ENCODE measurements at places on chromosomes 5 and 9.

- peak; percentile 77 for DNase-seq
Measured at GRCh38 chr5:128579093-128579492, 41.0 kb upstream of the FBN2 start.

GRCh38 chr5:157188270-157188669, 7.6 kb downstream of the ITK start:
- no peak for DNase-seq

- DNase-seq = no peak
Measured at GRCh38 chr5:34616651-34617050, 39.5 kb upstream of the RAI14 start.

DNA sequence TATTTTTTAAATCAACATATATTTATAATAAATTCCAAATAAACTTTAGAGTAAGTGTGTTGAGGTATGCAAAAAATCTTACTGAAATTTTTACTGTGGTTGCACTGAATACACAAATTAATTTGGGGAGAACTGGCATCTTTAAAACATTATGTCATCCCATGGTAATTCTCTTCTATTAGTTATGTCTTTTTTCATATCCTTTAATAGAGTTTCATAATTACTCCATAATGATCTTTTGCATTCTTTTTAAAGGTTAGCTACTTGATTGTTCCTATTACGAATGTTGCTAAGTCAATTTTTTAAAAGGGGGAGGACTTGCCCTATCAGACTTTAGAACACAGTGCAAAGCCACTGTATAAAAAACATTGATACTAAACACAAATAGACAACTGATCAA, 26.8 kb downstream of the SSBP2 start:
- DNase-seq = no peak

GRCh38 chr5:95934207-95934804, 27.3 kb downstream of the ELL2 start:
- no peak for DNase-seq

DNA sequence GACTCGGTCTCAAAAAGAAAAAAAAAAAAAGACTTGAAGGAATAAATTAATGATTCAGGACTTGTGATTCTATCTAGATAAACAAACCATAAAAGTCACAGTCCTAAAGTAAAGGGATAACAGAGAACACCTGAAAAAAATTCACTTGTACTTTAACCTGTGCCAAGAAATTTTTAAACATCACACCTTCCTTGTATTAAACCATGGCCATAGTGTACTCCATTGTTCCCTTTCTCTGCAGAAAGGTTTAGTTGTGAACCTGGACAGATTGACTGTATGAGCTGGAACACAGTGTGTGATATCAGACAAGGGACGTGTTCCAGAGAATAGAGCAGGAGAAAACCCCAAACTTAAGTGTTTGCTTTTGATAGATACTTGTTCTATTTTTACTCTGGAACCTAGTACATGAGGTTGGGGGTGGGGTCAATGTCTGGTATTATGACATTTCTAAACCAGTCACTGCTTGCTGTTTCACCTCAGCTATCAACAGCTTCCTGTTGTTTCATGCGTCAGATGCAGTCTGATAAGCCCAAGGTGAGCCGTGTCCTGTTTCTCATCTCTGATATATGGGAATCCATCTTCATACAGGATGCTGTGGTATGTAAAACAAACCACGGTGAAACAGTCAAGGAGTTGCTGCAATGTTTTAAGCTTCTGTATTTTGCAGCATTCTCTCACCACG, 62.5 kb upstream of the ITGA1 start:
- DNase-seq = peak; percentile 22

GRCh38 chr5:133360693-133361472, 251.5 kb downstream of the FSTL4 start:
- DNase-seq = no peak

DNA sequence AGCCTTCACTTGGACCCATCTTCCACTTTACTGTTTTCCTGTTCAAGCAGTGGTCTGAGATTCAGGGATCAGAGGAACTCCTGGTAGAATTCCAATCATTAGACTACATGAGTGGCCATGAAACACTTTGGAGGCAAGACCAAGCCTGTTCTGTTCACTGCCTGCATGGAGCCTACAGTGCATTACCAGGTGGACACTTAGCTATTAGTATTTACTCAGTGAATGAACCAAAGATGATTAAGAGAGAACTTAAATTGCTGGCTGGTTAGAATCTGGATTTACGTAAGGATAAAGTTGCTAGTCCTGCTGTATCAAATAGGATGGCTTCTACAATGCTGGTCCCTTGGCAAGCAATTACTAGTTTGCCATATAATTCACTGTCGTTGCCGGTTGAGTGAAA, 245.5 kb downstream of the ARRDC3 start:
- no peak for DNase-seq

- DNase-seq = no peak
Measured at GRCh38 chr9:74804018-74804385, 83.7 kb downstream of the TRPM6 start.

GRCh38 chr5:103793595-103794182, 231.1 kb upstream of the NUDT12 start:
- no peak for DNase-seq

DNA sequence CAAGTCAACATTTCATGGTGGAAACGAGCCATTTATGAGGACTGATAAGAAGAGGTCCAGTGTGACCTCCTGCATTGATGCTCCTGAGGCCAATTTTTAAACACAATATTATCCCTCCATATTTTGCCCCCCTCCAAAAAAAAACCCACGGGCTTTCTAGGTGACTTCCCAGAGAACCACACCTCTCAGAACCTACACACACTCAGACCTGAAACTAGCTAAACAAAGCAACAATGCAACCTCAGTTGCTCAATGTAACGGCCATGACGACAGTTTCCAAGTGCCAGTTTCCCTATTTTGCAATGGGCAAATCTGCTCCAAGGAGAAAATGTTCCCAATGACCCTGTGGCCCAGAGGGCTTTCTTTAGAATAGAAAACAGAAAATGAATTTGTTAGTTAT, 3.5 kb downstream of the NRG2 start:
- no peak for DNase-seq

- no peak for DNase-seq
Measured at GRCh38 chr5:16437977-16438376, 27.6 kb downstream of the ZNF622 start.

- DNase-seq = no peak
Measured at GRCh38 chr5:177049285-177049684, 26.8 kb downstream of the ZNF346 start.

GRCh38 chr9:81855538-81855937, 72.7 kb upstream of the SPATA31D4 start:
- DNase-seq = no peak

DNA sequence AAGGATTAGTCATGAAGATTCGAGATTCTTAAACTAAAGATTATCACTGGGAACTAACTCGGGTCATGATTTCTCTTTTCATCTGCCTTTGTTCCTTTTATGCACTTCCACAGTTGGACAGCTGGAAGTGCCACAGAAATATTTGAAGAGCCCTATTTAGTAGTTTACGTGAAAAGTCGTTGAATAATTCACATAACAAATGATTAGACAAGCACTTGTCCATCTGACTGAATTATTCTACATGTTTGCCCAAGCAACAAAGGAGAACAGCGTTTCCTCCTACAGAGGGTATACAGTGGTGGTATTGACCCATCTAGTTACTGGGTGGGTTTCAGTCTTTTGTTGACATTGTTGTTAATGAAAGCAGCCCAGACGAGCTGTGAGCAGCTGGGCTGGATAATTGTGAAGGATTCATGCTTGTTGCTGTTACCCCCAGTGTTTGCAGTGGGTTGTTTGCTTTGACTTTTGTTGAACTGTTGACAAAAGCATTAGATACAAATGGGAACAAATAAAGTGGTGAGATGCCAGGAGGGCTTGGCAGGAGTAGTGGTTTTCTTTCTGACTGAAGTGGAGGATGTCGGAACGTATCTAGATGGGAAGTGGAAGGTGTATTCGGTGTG, 96.2 kb downstream of the TLE4 start:
- peak; percentile 42 for DNase-seq

GRCh38 chr5:375336-375920, 53.9 kb downstream of the AHRR start:
- DNase-seq = no peak

DNA sequence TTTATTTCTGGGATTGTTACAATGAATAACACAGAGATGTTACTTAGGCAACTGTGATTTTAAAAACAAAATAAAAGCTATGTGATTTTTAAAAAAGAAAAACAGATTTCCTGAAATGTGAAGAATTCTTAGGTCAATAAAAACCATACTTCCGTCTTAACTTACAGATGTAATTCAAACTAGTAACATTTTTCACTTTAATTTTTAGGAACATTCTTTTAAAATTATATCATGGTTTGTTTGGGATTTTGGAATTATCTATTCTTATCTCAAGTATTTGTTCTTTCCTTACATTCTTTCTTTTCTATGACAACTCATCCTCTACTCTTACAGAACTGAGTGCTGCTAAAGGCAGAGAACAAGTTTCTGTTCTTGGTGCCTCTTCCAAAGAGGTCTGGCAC, 159.5 kb downstream of the RAPGEF6 start:
- peak; percentile 17 for DNase-seq

DNA sequence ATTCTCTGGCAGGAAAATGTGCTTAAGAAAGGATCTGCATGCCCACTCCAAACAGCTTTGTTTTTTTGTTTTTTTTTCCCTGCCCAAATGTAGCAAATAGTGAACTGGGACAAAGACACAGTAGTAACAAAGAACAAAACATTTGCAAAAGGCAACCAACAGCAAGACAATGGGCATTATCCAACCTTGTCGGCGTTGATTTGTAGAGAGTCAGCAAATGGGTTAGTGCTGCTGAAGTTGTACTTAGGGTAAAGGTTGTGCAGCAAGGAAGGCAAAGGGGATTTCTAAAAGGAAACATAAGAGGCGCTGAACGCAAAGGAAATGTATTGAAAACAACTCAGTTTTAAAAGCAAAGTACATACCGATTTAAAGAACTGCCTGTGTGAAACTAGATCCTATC, 136.2 kb downstream of the MPDZ start:
- no peak for DNase-seq

- DNase-seq = no peak
Measured at GRCh38 chr9:37998881-37999587, 70.0 kb downstream of the SHB start.

- no peak for DNase-seq
Measured at GRCh38 chr9:75889977-75890471, 449 bp upstream of the PCSK5 start.

- no peak for DNase-seq
Measured at GRCh38 chr9:69397384-69398214, 72.6 kb downstream of the ENTREP1 start.

- DNase-seq = no peak
Measured at GRCh38 chr9:100700689-100701318, 122.9 kb downstream of the CAVIN4 start.

GRCh38 chr5:102801371-102801770, 46.3 kb downstream of the PAM start:
- no peak for DNase-seq

DNA sequence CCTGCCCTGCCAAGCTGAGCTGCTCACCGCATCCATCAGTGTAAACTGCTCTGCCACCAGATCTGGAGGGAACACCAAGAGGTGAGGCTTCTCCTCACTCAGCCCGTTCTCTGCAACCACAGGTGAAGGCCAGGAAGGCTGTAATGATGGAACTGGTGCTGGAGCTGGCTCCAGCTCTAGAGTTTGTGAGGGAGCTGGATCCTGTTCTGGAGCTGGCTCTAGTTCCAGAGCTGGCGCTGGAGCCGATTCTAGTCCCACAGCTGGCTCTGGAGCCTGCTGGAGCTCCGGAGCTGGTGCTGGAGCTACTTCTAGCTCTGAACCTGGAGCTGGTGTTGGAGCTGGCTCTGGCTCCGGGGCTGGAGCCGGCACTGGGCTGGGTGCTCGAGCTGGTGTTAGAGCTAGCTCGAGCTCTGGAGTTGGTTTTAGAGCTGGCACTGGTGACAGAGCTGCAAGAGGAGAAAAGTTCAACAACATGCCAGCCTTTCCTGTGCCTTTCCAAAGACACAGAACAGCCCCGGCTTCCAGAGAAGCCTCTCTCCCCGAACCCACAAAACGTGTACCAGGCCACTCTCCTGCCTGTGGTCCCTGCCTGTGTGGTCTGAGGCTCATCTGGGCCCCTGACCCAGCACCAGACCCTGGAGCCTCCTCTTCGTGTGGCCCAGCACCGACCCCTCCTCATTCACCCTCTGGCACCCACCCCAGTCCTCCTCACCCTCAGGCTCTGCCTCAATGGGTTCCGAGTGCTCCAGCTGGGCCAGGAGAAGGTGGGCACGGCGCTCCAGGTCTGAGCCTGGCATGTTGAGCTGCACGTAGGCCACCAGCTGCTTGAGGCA, 12.9 kb downstream of the RALGDS start:
- DNase-seq = no peak

GRCh38 chr9:3760031-3760430, 234.2 kb upstream of the RFX3 start:
- no peak for DNase-seq

- DNase-seq = no peak
Measured at GRCh38 chr5:38823503-38823902, 22.3 kb upstream of the OSMR start.

- DNase-seq = peak; percentile 26
Measured at GRCh38 chr9:81787747-81788632, 98.6 kb upstream of the TLE1 start.

- DNase-seq = no peak
Measured at GRCh38 chr5:41065691-41066335, 5.3 kb downstream of the MROH2B start.

GRCh38 chr5:41832430-41832829, 37.8 kb downstream of the OXCT1 start:
- DNase-seq = no peak

DNA sequence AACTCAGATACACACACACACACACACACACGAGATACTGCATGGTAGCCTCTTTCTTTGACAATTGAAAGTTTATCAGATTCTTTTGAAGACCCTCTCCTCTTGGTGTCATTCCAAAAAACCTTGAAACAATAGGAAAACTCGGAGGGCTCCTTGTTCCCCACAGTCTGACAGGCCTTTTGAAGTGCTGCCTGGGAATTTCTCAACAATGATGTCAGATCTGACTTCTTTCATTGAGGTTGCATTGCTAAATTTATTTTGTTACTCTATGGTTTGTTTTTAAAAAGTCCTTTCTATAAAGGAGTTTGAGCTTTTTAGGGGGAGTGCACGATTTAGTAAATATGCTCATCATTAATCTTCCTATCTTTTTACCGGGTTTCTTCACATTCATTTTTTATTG, 583.9 kb downstream of the SEMA5A start:
- DNase-seq = no peak

- peak; percentile 38 for DNase-seq
Measured at GRCh38 chr5:83368319-83368718, 103.2 kb upstream of the VCAN start.

GRCh38 chr9:133738640-133739225, 581 bp upstream of the SARDH start:
- DNase-seq = no peak

- DNase-seq = no peak
Measured at GRCh38 chr5:111236995-111237394, 12.8 kb downstream of the CAMK4 start.

GRCh38 chr9:2055203-2055658, 40.1 kb downstream of the SMARCA2 start:
- no peak for DNase-seq

- DNase-seq = peak; percentile 78
Measured at GRCh38 chr9:34633851-34634550, 3.6 kb downstream of the SIGMAR1 start.

GRCh38 chr5:15014809-15015208, 143.2 kb upstream of the ANKH start:
- no peak for DNase-seq

GRCh38 chr9:89409466-89409865, 88.4 kb downstream of the SEMA4D start:
- DNase-seq = no peak
